ENCODE measurements at places on chromosomes 16 and 17. TPM values are rescaled to one million over a fixed set of nuclear protein-coding genes. Genes with fewer than 3 reads are reported as not detected.

KLHL10 gene
- 0.18 TPM for total RNA-seq

PPL gene
- total RNA-seq: 3.4 TPM

PIRT gene
- total RNA-seq: not detected

COPZ2 gene
- 17.2 TPM for total RNA-seq

MT1F gene
- 29.3 TPM for total RNA-seq

MYL11 gene
- total RNA-seq: 0.88 TPM

LYRM9 gene
- total RNA-seq: 1.9 TPM

SLC52A1 gene
- 0.80 TPM for total RNA-seq

COX6A2 gene
- not detected for total RNA-seq

DLX3 gene
- total RNA-seq: not detected

LPO gene
- total RNA-seq: not detected

KRTAP1-1 gene
- total RNA-seq: not detected

HSD3B7 gene
- 15.4 TPM for total RNA-seq

MMP28 gene
- 7.9 TPM for total RNA-seq

C17orf113 gene
- 0.67 TPM for total RNA-seq

KRTAP4-5 gene
- total RNA-seq: not detected

KRT12 gene
- not detected for total RNA-seq

KLHL11 gene
- 2.3 TPM for total RNA-seq

STAT5A gene
- 6.1 TPM for total RNA-seq

CD300LB gene
- total RNA-seq: not detected

PTX4 gene
- total RNA-seq: not detected

NUPR1 gene
- total RNA-seq: 11.2 TPM

SPIRE2 gene
- total RNA-seq: 4.9 TPM

RBFOX1 gene
- not detected for total RNA-seq

CD300A gene
- total RNA-seq: not detected

TPSAB1 gene
- total RNA-seq: not detected

DRC3 gene
- 1.9 TPM for total RNA-seq

CES2 gene
- total RNA-seq: 37.6 TPM

TANGO6 gene
- total RNA-seq: 5.7 TPM

P3H4 gene
- 36.5 TPM for total RNA-seq

DNAI2 gene
- not detected for total RNA-seq

CASKIN1 gene
- total RNA-seq: 0.35 TPM

MRPL38 gene
- total RNA-seq: 82.5 TPM

TBKBP1 gene
- total RNA-seq: 6.5 TPM

P2RX1 gene
- total RNA-seq: not detected

CRHR1 gene
- total RNA-seq: 0.07 TPM

C16orf74 gene
- total RNA-seq: 13.1 TPM

GUCY2D gene
- total RNA-seq: 0.38 TPM

STH gene
- total RNA-seq: not detected

ALOX12B gene
- total RNA-seq: 1.2 TPM

All from A549 treated with Mapracorat at 1 μM for 4 hours (cell line).